CD4-positive, alpha-beta T cell (primary cell): ENCODE measurements at places on chromosomes 4 and X. TPM values are rescaled to one million over a fixed set of nuclear protein-coding genes. Genes with fewer than 3 reads are reported as not detected.

USP27X gene
- total RNA-seq: 2.7 TPM

ARMCX6 gene
- total RNA-seq: 35.0 TPM

SMIM10L2A gene
- 1.3 TPM for total RNA-seq

TGIF2LX gene
- not detected for total RNA-seq

INTS6L gene
- total RNA-seq: 30.5 TPM

DNA sequence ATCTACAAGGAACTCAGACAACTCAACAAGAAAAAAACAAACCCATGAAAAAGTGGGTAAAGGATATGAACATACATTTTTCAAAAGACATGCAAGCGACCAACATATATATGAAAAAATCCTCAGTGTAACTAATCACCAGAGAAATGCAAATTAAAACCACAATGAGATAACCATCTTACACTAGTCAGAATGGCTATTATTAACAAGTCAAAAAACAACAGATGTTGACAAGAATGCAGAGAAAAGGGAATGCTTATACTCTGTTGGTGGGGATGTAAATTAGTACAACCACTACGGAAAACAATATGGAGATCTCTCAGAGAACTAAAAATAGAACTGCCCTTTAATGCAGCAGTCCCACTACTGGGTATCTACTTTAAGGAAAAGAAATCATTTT, 12.1 kb downstream of the NIPAL1 start:
- DNase-seq: no peak
- no peaks in the 10 kb centered on the region for H3K36me3 ChIP-seq
- H3K27ac ChIP-seq: no peak overlapping the region
- no peak overlapping the region for H3K4me3 ChIP-seq

TEX13B gene
- not detected for total RNA-seq

DNA sequence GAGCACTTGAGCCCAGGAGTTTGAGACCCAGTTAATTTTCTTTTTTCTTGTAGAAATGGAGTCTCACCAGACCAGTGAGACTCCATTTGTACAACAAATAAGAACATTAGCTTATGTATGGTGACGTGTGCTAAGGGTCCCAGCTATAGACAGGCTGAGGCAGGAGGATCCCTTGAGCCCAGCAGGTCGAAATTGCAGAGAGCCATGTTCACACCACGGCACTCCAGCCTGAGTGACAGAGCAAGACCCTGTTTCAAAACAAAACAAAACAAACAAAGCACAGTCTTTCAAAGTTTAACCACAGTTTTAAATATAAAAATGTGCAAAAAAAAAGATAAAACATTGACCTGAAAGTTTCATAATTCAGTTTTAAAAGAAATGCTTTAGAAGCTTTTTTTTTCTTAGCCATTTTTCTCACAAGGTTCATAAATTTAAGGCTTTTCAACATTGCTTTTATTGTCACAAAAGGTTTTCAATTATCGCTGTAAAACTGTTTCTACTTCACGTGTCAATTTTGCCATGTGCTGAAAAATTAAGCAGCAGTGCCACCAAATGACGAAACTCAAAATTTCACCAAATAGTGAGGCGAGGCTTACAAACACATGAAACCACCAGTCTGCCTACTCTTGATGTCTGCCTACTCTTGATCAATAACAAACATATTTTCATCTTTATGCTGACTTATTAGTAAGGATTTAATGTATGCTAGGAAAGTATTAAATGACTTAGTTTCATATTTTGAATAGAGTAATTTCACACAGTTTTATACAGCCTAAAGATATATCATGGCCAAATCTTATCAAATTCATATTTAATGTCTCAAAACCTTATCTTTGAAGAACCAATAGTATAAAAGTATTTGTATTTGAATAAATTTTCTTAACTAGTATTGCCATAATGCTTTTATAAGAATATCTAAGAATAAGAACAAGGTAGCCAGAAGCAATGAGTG, 126.3 kb downstream of the NEK1 start:
- no peak overlapping the region for H3K4me3 ChIP-seq
- no peak overlapping the region for H3K27ac ChIP-seq
- DNase-seq: peak; percentile 6
- H3K36me3 ChIP-seq: peaks cover 2% of the 10 kb centered on the region
- no peaks in the 10 kb centered on the region for H3K27me3 ChIP-seq

- DNase-seq: no peak
- no peak overlapping the region for H3K27ac ChIP-seq
- peak overlapping the region; percentile 67 for H3K4me3 ChIP-seq
- H3K36me3 ChIP-seq: no peaks in the 10 kb centered on the region
- H3K4me1 ChIP-seq: peaks cover 19% of the 10 kb centered on the region
Observed at GRCh38 chr4:168831585-168831918, 178.5 kb downstream of the CBR4 start.

LGI2 gene
- total RNA-seq: not detected

GRCh38 chr4:75849461-75849860, 52.8 kb downstream of the PPEF2 start:
- H3K4me1 ChIP-seq: peaks cover 4% of the 10 kb centered on the region
- no peaks in the 10 kb centered on the region for H3K27me3 ChIP-seq
- H3K4me3 ChIP-seq: no peak overlapping the region
- no peak overlapping the region for H3K27ac ChIP-seq
- no peaks in the 10 kb centered on the region for H3K36me3 ChIP-seq

DNA sequence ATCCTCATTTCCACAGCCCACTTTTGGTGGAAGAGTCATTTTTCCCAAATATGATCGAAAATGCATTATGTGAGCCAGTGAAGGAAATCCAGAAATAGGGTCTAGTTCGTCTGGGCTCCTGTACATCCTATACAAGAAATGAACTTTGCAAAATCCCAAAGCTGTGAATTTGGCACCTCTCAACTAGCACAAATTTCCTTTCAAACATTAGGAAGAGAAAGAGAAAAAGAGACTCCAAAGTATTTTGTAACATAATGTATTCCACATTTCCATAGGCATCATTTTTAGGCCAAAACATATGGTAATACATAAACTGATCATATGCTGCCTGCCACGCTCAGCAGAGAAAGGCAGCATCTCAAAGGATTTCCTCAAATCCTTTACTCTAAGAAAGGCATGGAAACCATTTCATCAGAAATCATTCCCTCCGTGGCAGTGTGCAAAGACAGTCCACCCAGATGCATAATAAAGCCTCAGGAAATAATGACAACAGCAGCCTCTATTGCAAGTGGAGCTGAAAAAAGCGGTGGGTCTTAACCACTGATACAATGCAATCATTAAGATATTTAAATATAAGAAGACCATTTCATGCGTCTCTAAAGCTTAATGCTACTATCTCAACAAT, 56.8 kb downstream of the ANOS1 start:
- no peaks in the 10 kb centered on the region for H3K36me3 ChIP-seq
- DNase-seq: no peak
- no peak overlapping the region for H3K4me3 ChIP-seq
- H3K4me1 ChIP-seq: no peaks in the 10 kb centered on the region
- H3K27me3 ChIP-seq: no peaks in the 10 kb centered on the region
- no peak overlapping the region for H3K27ac ChIP-seq

GRCh38 chr4:172287117-172287516, 473.9 kb downstream of the GALNTL6 start:
- no peak for DNase-seq
- H3K27me3 ChIP-seq: no peaks in the 10 kb centered on the region
- no peak overlapping the region for H3K4me3 ChIP-seq
- no peaks in the 10 kb centered on the region for H3K4me1 ChIP-seq

- H3K27me3 ChIP-seq: no peaks in the 10 kb centered on the region
- H3K36me3 ChIP-seq: peaks cover 48% of the 10 kb centered on the region
- H3K4me1 ChIP-seq: peaks cover 22% of the 10 kb centered on the region
- DNase-seq: no peak
- H3K27ac ChIP-seq: no peak overlapping the region
Observed at GRCh38 chr4:911871-912490, 20.1 kb downstream of the GAK start.

- no peak overlapping the region for H3K4me3 ChIP-seq
- H3K27me3 ChIP-seq: no peaks in the 10 kb centered on the region
Observed at GRCh38 chr4:188552741-188553275, 413.6 kb downstream of the TRIML1 start.

GRCh38 chr4:182318256-182318655, 75.1 kb downstream of the TENM3 start:
- no peak for DNase-seq
- H3K27ac ChIP-seq: no peak overlapping the region
- no peak overlapping the region for H3K4me3 ChIP-seq
- H3K27me3 ChIP-seq: no peaks in the 10 kb centered on the region

RPGR gene
- total RNA-seq: 17.1 TPM

DNA sequence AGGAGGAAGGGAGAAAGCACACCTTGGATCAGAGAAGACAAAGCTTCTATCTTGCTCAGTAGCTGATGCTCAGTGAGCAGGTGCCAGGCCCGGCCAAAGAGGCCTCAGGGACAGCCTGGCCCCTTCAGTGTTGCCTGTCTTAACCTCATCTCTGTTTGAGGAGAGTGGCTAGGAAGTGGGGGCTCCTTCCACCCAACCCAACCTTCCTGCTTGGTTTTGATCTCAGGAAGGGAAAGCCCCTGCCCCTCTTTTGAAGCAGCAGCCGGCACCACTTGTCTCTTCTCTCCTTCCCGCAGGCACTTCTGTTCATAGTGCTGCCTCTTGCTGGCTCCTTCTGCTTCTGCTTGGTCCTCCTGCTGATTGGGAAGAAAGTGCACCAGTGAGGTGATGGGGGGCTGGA, 2.4 kb upstream of the AFF2 start:
- H3K4me3 ChIP-seq: no peak overlapping the region
- no peak overlapping the region for H3K27ac ChIP-seq
- no peaks in the 10 kb centered on the region for H3K36me3 ChIP-seq
- DNase-seq: no peak
- H3K4me1 ChIP-seq: peaks cover 18% of the 10 kb centered on the region

DNA sequence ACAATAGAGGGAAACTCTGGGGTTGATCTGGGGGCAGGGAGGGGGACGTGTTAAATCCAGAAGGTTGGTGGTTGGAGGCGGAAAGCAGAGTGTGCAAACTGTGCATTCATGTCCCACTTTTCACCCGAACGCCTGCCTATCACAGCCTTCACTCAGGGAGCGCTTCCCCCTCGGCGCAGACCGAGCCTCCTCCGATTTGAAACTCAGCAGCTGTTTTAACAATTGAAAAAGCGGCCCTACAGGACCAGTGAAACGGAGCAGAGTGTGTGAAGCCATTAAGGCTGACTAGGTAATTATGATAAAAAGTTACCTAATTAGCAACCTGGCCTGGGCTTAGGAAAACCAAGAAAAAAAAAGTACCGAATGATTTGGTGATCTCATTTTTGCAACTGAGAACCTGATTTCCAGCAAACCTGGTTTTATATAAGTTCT, 685 bp upstream of the NDNF start:
- peaks cover 24% of the 10 kb centered on the region for H3K4me1 ChIP-seq
- no peak for DNase-seq
- no peaks in the 10 kb centered on the region for H3K36me3 ChIP-seq
- peak overlapping the region; percentile 55 for H3K4me3 ChIP-seq
- H3K27ac ChIP-seq: no peak overlapping the region

DNA sequence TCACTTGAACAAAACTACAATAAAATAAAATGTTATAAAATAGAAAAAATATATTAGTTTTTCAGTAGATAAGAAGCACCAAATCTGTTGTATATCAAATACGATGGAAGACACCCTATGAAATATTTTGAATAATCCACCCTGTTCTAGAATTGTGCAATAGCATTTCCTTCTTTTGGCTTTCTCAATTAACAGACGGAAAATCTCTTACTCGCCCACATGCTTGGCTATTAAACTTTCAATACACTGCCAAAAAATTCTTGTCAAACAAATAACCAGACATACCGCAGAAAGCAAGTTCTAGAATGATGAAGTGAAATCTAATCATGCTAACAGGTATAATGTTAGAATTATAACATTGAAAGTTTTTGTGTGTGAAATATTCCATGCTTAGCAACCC, 671.6 kb upstream of the SLIT2 start:
- H3K27me3 ChIP-seq: no peaks in the 10 kb centered on the region
- no peaks in the 10 kb centered on the region for H3K4me1 ChIP-seq
- no peak overlapping the region for H3K4me3 ChIP-seq

- H3K4me3 ChIP-seq: no peak overlapping the region
- no peaks in the 10 kb centered on the region for H3K4me1 ChIP-seq
- no peak for DNase-seq
Observed at GRCh38 chrX:101442085-101442484, 34.1 kb downstream of the HNRNPH2 start.

DNA sequence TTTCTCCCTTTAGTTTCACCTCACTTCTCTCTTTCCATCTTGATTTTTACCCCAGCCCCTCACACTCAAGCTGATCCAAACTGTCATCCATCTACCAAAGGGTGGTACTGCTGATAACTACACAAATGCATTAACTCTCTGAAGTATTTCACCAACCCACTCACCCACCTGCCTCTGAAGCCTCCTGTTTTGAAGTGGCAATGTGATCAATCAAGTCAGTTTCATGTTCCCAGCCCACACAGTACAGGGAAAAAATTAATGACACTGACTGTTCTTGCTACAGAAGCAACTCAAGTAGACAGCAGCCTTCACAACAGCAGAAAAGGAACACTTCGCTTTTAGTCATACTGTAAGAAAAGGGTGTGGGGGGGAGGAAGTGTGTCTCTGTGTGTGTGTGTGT, 183.0 kb upstream of the NOCT start:
- no peak for DNase-seq
- H3K27ac ChIP-seq: no peak overlapping the region
- no peak overlapping the region for H3K4me3 ChIP-seq
